ENCODE measurements at places on chromosomes 13 and 19.
A peak's percentile ranks its signal among the peaks of the same experiment; 100 is the strongest.

- no peak for DNase-seq
Observed at GRCh38 chr13:85497652-85498051, 301.6 kb downstream of the SLITRK6 start.

DNA sequence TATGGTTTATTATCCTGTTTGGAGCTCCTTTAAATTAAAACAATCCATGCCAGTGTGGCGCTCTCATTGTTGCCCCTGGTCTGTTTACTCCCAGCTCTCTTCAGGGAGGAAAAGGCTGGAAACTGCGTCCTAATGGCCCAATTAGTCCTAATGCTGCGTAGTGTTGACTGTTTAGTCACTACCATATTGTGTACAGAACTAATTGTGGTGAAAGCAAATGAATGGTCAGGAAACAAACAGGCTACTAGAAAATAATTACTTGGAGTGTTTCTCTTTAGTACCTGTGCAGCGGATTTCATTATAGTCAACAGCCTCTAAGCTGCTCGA lies 54.5 kb upstream of the MTIF3 start:
- DNase-seq = no peak

GRCh38 chr19:2549701-2550191 lies 73.8 kb downstream of the GADD45B start:
- peak; percentile 91 for DNase-seq

DNA sequence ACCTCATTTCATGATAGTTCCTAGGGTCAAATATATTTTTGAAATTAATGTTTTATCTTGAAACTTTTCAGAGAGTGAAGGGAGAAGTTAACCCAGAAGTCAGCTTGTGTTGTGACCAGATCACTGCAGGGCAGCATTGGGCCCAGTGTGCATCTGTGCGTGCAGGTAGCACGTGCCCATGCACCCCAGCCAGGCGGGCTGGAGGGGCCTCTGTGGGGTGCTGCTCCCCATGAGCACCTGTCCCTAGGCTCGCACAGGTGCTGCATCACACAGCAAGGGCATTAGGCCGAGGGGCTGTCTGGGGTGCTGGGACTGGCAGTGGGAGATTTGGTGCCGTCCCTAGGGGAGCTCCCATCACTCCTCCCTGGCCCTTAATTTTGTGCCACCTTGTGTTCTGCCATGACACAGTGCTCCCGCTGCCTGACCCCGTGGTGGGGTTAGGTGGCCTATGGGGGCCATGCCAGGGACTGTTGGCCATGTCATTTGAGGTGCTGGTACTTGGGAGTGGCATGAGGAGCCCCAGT lies 13.1 kb downstream of the UPF1 start:
- peak; percentile 49 for DNase-seq

DNA sequence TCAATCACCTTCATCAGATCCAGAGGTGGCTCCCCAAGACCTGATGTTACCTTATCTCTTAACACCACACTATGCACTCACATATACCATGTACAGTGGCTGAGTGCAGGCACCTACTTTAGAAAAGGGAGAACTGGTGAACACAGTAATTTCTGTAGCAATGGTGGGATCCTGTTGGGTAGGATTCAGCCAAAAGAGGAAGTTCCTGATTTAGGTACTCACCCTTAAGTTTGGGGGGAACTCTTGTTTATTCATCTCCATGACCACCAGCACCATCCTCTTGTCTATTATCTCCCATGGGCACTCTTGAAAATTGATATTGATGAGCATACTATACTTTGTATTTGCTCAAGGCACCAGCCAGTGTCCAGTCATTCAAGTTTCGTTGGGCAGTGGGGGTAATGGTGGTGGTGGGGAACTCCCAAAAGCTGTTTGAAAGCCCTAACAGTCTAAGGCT lies 324.4 kb downstream of the LMO7 start:
- no peak for DNase-seq

- DNase-seq = peak; percentile 52
Observed at GRCh38 chr19:48745208-48745995, 1.3 kb downstream of the IZUMO1 start.

- no peak for DNase-seq
Observed at GRCh38 chr19:35692010-35692409, 12.3 kb upstream of the ZBTB32 start.

DNA sequence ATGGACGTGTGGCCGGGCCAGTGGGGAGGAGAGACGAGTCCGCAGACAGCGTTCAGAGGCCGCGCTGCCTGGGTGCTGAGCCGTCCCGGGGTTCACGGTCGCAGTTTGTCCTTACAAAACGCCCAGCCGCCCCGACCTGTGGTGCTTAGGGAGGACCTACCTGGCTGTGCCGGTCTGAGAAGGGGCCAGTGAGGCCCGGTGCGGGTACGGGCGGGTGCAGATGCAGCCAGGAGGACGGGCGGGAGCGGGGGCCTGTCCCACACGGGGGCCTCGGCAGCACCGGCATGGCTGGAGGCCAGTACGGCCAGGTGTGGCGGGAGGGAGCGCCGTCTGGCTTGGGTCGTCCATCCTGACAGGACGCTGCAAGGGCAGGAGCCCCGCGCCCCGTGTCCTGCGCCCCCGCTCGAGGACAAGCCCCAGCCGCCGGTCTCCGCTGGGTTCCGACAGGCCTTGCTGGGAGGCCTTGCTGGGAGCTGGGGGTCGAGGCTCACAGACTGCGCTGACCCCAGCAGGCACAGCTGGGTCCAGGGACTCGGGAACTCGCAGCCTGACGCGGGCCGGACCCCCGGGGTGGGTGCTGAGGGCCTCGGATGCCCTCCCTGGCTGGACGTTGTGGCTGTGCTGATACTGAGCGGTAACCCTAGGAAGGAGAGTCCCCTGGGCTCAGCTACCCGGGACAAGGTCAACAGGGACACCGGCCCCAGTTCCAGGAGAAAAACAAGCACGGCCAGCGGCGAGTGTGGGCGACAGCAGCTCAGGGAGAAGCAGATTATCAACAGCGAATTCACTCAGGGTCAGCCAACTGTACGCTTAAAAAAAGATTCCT lies 5.3 kb upstream of the PROZ start:
- DNase-seq = peak; percentile 62
